NCI-H1930 (cell line): ENCODE measurements at places on chromosomes 6 and 20.

DNA sequence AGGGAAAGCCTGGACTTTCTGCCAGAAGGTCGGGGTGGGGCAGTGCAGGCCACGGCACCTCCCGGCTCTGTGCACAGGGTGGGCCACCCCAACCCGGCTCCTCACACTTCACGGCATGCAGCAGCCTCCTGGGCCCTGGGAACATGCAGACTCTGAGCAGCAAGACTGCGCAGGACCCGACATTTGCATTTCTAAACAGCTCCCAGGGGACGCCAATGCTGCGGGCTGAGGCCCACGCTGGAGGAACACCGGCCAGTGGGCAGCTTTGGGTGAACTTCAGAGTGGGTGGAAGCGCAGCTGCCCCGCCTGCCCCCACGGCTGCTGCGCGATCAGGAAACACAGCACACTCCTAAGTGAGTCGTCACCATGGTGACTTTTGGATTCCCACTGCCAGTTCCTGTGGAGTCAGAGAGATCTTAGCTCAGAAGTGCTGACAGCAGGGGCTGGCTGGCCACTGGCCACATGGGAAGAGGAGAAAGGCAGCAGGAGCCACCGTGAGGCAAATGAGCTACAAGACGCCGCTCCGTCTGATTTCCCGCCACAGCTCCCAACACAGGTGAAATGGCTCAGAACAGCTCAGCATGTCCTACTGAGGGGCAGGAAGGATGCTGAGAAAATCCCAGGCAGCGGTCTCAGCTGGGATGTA, 52.1 kb downstream of the RNASET2 start:
- no peak for DNase-seq

DNA sequence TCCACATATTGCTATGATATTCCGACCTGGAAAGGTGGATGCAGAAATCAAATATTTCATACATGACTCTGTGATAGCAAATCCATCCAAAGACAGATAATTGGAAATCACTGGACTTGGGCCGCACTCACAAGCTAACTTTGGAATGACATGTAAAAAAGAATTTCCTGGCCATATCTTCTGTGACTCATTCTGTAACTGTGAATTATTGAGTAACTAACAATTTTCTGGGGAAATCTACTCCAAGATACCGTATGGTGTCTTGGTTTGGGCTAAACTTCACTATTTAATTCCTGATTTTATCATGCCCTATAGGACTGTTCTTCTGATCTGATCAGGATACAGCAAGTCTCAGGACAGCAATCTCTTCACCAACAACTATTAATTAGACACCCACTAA, 92.7 kb upstream of the LY86 start:
- no peak for DNase-seq

DNA sequence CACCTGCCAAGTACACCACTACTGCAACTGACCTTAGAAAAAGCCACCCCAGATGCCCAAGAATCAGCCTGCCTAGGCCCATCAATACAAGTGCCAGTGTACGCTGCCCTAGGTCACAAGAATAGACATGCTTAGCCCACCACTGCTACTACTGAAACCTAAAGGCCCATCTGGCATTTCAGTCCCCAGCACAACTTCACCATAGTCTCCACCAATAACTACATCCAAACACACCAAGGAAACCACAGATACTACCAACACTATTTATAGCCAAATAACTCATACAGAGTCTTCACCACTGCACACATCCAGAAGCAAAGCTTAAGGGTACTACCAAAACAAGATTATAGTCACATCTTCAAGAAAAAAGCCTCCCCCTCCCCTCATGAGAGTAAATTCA, 28.2 kb downstream of the TREML4 start:
- no peak for DNase-seq

GRCh38 chr6:129110690-129111343, 227.9 kb downstream of the LAMA2 start:
- no peak for DNase-seq
